ENCODE measurements at places on chromosomes 7 and 10. TPM values are rescaled to one million over a fixed set of nuclear protein-coding genes. Genes with fewer than 3 reads are reported as not detected.

The PDE1C gene
- 19.0 TPM for total RNA-seq

DNA sequence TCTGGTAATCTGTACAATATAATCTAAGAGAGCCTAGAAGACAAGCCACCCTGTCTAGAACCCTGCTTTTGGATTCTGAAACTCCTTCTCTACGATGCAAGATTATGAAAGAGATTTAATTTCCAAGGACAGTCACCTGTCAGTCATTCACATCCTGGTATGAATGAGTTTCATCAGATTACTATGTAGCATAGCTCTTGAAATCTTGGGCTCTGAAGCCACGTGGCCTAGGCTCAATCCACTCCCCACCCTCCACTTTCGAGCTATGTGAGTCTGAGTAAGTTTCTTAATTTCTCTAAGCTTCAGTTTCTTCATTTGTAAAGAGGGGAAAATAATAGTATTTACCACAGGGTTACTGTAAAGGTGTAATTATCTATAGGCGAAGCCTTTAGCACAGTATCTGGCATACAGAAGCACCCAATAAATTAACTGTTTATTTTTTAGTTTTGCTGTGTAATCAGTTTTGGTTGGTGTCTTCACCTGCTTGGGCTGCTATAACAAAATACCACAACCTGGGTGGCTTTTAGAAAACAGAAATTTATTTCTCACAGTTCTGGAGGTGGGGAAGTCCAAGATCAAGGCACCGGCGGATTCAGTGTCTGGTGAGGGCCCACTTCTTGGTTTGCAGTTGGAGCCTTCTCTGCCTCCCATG, 71.3 kb downstream of the MYOF start:
- no peak for DNase-seq

DNA sequence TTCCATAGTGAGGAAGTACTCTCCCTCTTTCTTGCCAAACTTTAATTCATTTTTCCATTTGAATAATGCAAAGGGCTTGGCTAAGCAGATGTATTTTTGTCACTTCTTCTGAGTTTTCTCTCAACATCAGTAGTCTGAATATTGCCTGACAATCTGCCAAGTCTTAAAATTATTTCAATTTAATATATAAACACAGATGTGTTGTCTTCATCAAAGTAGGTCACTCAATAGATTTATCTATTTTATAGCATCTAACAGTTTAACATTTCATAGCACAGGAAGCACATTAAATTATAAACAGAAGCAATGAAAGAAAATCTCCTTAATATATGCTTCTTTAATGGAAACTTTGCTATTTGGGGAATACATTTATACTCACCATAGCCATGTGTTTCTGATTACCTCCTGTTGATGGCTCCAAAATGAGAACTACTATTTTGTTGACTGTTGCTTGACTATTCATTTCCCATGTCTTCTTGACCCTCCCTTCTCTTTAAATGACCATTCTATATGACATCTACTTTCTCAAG, 4.5 kb downstream of the CPED1 start:
- no peak for DNase-seq

DNA sequence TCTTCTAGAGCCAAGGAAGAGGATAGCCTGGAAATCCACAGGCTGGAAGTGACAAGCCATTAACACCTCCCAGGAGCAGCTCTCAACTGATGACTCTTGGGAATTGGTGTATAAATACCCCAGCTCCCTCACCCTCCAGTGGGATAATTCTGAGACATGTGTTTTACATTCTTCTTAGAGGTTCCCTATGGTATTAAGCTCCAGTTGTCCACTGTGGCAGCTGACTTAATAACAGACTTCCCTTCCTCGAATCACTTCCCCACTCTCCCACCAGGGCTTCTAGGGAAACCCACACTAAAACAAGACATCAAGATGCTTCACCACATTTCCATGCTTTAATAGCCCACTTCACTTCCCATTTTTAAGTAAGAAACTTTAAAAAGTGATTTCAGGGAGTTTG, 47.2 kb downstream of the FAM107B start:
- no peak for DNase-seq

- DNase-seq: no peak
Observed at GRCh38 chr10:45005284-45005683, 4.6 kb downstream of the ZNF22 start.

Measured in ovary (tissue), 10 donors.